ENCODE measurements at places on chromosomes 6 and 20. TPM values are rescaled to one million over a fixed set of nuclear protein-coding genes. Genes with fewer than 3 reads are reported as not detected.

GRM1 gene
- total RNA-seq: not detected

SRSF12 gene
- total RNA-seq: 1.5 TPM

TSPYL1 gene
- 78.2 TPM for total RNA-seq

C6orf58 gene
- total RNA-seq: not detected

HM13 gene
- total RNA-seq: 186 TPM

PAX1 gene
- not detected for total RNA-seq

HMGCLL1 gene
- 0.29 TPM for total RNA-seq

TMEM74B gene
- 0.42 TPM for total RNA-seq

GFOD1 gene
- 25.9 TPM for total RNA-seq

NKAIN4 gene
- total RNA-seq: not detected

DZANK1 gene
- total RNA-seq: 1.3 TPM

SYCP2 gene
- 2.2 TPM for total RNA-seq

PABPC1L gene
- 10.1 TPM for total RNA-seq

PKIB gene
- 1.00 TPM for total RNA-seq

TMEM244 gene
- total RNA-seq: not detected

TXLNB gene
- 0.61 TPM for total RNA-seq

GCNT2 gene
- total RNA-seq: 3.0 TPM

ADTRP gene
- total RNA-seq: 2.3 TPM

MUC21 gene
- not detected for total RNA-seq

SLC2A4RG gene
- 62.0 TPM for total RNA-seq

MACROD2 gene
- total RNA-seq: 3.8 TPM

COL9A1 gene
- not detected for total RNA-seq

PTCHD4 gene
- total RNA-seq: 1.4 TPM

CGA gene
- not detected for total RNA-seq

SYNDIG1 gene
- total RNA-seq: 0.77 TPM

OPRM1 gene
- not detected for total RNA-seq

TFAP2C gene
- 1.3 TPM for total RNA-seq

TPD52L1 gene
- 24.6 TPM for total RNA-seq

PLCB1 gene
- 16.9 TPM for total RNA-seq

NANP gene
- 7.5 TPM for total RNA-seq

SLC32A1 gene
- not detected for total RNA-seq

SUPT3H gene
- 5.0 TPM for total RNA-seq

Data from mesenteric fat pad (tissue), 1 donor.